ENCODE measurements at places on chromosomes 16 and 17.
A peak's percentile ranks its signal among the peaks of the same experiment; 100 is the strongest.

- no peak for DNase-seq
Measured at GRCh38 chr17:49521471-49522356, 26.6 kb downstream of the NGFR start.

- DNase-seq = no peak
Measured at GRCh38 chr16:29738514-29738913, 7.3 kb downstream of the C16orf54 start.

- no peak for DNase-seq
Measured at GRCh38 chr17:59767176-59767575, 59.7 kb downstream of the VMP1 start.

GRCh38 chr17:8803531-8804420 is 4.6 kb upstream of the MFSD6L start:
- no peak for DNase-seq

DNA sequence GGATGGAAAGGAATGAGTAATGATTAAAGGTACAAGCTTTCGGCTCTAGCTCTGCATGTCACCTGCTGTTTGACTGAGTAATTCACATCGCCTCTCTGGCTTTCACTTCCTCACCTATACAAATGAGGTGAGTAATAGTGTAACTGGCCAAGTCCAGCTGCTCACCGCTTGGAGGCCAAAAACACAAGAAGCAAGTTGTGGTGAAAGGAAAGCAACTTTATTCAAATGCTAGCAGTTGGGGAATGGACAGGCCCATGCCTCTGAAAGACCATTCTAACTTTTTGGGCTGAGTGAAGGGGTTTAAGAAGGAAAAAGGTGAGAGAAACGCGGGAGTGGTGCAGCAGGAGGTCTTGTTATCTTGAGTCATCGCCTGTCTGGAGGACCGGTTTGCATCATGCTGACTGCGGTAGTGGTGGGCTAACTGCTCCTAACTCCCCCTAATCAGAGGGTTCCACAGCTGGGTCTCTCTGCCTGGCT is 45.7 kb upstream of the CSNK2A2 start:
- peak; percentile 6 for DNase-seq

Data from eye (tissue), 1 donor.